ENCODE measurements at places on chromosomes 5 and 9. TPM values are rescaled to one million over a fixed set of nuclear protein-coding genes. Genes with fewer than 3 reads are reported as not detected.

The DTWD2 gene
- 9.9 TPM for total RNA-seq

GRCh38 chr9:127559247-127559680, 52.8 kb upstream of the STXBP1 start:
- no peak for DNase-seq

The CARD9 gene
- 1.5 TPM for total RNA-seq

The CDO1 gene
- 0.55 TPM for total RNA-seq

GRCh38 chr5:111681414-111682120, 75.4 kb downstream of the NREP start:
- no peak for DNase-seq

DNA sequence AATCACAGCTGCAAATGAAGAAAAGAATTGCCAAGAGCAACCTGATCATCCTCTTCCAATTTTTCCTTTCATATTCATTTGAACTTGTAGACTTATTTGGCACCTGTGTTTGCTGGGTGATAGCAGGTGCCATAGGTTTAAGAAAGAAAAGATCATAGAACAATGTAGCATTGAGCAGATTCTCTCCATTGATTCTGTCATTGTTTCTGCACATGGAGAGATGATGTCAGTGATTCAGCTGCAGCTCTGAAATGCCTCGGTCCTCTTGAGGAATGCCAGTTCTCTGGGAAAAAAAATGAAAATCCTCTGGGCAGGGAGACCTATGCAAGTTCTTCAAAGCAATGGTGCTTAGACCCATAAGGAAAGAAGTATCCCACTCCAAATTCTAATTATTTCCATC, 418.1 kb upstream of the KLF4 start:
- DNase-seq = peak; percentile 28

GRCh38 chr9:89352451-89352850, 34.2 kb downstream of the SECISBP2 start:
- DNase-seq = no peak

The AGXT2 gene
- not detected for total RNA-seq

GRCh38 chr5:87277279-87277835, 9.7 kb downstream of the RASA1 start:
- no peak for DNase-seq

DNA sequence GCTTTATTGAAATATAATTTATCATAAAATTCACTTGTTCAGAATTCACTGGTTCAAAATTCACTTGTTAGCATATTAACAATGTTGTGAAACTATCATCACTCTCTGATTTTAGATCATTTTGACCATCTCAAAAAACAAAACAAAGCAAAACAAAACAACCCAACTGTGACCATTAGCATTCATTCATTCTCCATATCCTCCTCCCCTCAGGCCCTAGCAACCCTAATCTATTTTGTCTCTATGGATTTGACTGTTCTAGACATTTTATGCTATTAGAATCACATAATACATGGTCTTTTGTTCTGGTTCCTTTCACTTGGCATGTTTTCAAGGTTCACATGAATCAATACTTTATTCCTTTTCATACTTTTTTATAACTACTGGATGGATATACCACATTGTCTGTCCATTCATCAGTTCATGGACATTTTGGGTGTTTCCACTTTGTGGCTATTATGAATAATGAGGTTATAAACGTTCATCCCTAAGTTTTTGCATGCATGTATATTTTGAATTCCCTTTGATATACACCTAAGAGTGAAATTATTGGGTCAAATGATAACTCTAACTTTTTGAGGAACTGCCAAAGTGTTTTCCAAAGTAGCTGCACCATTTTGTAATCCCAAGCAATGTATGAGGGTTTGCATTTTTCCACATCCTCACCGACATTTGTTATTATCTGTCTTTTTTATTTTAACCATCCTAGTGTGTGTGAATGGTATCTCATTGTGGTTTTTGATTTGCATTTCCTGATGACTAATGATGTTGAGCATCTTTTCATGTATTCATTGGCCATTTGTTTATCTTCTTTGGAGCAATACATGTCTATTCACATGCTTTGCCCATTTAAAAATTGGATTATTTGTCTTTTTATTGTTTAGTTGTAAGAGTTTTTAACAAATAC, 304.1 kb downstream of the SH3GL2 start:
- no peak for DNase-seq

DNA sequence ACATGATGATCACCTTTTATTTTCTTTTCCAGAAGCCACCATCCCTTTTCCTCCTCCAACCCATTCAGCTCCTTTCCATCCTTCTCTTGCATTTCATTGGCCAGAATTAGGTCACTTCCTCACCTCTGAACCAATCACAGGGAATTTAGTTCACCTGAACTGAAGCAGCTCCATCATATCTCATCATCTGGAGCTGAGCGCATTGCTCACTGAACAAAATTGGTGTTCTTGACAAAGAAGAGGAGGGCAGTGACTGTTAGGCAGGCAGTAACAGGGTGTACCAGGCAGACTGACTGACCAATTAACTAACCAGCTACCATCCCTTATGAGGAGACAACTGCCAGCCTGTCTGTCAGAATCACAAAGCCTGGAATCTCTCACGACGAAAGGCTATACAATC, 1.8 kb upstream of the ZNF354A start:
- DNase-seq = no peak

GRCh38 chr5:135173662-135174290, 139.7 kb upstream of the PITX1 start:
- DNase-seq = no peak

DNA sequence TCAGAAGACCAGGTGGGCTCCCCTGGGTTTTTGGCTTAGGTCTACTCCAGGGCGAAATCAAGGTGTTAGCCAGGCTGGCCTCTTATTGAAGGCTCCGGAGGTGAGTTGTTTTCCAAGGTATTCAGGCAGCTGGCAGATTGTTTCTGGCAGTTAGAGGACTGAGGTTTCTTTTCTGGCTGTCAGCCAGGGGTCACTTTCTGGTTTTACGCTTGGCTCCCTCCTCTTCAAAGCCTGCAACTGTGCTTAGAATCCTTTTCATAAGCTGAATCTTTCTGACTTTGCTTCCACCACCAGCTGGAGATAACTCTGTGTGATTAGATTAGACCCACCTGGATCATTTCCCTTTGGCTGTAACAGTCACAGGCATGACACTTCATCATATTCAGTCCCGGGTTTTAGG, 24.6 kb downstream of the RFK start:
- peak; percentile 95 for DNase-seq

GRCh38 chr9:20353931-20354652, 268.2 kb downstream of the MLLT3 start:
- DNase-seq = peak; percentile 58

The OGN gene
- total RNA-seq = not detected

The PCDHB9 gene
- total RNA-seq = 0.17 TPM

DNA sequence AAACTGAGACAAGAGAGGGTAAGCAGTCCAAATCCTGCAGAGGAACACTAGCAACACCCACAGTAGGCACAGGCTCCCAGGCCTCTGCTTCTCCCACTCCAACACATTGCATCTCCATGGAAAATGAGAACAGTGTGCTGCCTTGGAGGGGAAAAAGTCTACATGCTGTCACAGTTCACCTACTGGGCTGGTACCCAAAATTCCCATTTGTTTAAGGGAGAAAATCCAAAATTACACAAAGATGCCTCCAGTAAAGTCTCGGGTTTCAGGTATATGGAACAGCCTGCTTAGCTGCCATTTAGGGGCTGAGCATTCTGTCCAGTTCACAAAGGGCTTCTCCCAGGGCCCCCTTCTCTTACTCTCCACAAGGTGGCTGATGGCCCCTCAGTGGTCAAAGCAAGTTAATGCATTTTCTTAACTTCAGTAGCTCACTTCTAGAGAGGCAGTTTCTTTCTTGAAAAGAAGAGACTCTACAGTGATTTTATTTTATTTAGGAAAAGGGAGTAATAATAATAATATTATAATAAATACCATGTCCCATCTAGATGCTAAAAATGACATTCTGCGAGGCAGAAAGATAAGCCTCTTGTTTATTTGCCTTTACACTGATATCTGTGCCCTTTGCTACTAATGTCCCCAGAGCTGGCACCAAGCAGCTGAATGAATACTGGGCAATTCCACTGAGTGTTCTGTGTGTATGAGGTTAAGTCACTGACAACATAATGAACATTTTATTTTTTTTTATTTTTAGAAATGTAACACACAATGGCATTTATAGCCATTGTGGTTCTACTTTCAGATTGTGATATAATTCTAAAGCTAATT, 89.4 kb downstream of the RGS7BP start:
- DNase-seq = no peak

DNA sequence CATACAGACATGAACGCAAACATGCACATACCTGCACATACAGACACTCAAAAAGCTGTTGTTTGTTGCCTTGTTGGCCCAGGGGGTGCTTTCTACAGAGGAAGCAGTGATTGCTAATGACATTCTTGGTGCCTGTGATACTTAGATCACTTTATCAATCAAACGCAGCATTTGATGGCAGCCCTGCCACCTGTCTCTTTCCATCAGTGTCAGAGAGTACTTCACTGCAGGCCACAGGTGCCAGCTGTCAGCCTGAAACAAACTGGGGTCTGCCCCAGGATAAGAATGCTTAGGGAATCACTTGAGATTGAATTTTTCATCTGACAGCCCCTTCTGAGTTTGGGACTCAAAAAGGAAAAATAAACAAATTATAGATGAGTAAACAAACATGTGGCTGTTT, 388.9 kb upstream of the SGCD start:
- DNase-seq = no peak

The C5orf52 gene
- total RNA-seq = not detected

GRCh38 chr5:95141141-95141540, 143.8 kb downstream of the MCTP1 start:
- DNase-seq = no peak

GRCh38 chr5:6752236-6752635, 39.0 kb downstream of the TENT4A start:
- DNase-seq = no peak

The NDST1 gene
- total RNA-seq = 86.0 TPM

DNA sequence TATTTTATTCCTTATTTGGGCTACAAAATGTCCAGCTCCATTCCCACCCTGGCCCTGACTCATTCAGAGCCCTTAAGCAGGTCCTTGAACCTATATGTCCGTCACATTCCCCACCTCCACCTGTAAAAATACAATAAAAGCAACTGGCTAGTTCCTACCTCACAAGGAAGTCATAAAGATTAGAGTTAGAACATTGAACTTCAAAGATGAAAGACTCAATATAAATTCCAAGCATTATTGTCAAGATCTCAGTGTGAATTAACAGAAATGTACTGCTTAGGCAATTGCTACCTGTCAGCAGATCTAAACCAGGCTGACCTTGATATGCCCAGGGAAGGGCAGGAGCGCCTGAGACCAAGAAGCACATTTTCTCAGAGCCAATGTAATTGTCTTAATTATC, 221.8 kb downstream of the ENC1 start:
- peak; percentile 71 for DNase-seq

GRCh38 chr9:136657974-136658848, 4.5 kb upstream of the EGFL7 start:
- DNase-seq = no peak

DNA sequence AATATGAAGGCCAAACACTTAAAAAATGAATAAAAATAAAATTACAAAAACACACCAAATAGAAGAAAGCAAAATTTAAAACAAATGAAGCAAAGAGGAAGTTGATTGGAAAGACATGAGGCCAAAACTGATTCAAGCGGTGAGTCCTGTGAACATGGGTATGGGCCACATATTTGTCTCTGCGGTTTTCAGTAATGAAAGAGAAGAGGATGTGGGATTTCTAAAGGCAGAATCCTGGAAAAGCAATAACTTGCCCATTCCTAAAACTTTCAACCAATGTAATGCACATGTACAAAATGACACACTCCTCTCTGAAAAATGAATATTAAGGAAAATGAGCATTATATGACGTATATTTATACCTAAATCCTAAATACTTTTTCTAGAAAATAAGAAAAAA, 263.7 kb downstream of the SEMA5A start:
- DNase-seq = no peak

DNA sequence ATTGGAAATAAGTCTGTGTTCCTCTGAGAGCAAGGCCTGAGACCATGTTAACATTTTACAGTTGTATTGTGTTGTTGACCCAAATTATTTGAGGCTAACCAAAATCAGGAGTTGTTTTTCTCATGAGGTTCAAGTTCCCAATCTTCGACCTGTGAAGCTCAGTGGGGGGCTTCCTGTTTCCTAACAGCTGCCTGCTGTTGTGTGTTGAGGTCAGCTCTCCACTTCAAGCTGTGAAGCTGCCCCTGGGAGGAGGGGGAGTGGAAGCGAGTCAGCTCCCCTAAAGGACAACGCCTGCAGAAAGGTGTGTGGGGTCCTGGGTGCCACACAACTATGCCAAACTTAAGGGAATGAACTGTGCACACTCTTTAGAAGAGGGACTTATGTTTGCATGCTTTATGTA, 295.5 kb downstream of the IRX1 start:
- DNase-seq = no peak

The ANGPTL2 gene
- 0.17 TPM for total RNA-seq

GRCh38 chr5:132595624-132596023, 38.8 kb downstream of the RAD50 start:
- no peak for DNase-seq

- DNase-seq = no peak
Observed at GRCh38 chr9:23850242-23850689, 24.2 kb upstream of the ELAVL2 start.

DNA sequence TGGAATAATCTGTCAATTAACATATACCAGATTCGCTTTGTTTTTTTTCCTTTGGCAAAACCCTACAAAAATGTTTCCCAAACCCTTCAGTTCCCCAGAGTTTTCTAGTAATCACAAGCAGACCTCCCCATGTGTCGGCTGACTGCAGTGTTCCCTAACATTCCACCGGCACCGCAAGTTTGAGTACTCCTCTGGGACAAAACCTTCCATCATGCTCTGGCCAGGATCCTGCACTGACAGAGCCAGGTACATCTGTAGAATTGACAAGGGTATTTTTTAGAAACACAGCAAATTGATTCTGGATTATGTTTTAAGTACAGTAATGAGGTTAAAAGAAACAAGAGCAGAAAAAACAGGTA, 174.7 kb downstream of the GAS1 start:
- no peak for DNase-seq

The PCDHA8 gene
- not detected for total RNA-seq

- peak; percentile 42 for DNase-seq
Observed at GRCh38 chr9:15549611-15550010, 3.2 kb upstream of the CCDC171 start.

- peak; percentile 16 for DNase-seq
Observed at GRCh38 chr5:141359790-141360426, at the start of gene PCDHGB2. Gene PCDHGB2 (plus strand): TSS chr5:141359994. CDS start chr5:141360136, 142 bp downstream.

DNA sequence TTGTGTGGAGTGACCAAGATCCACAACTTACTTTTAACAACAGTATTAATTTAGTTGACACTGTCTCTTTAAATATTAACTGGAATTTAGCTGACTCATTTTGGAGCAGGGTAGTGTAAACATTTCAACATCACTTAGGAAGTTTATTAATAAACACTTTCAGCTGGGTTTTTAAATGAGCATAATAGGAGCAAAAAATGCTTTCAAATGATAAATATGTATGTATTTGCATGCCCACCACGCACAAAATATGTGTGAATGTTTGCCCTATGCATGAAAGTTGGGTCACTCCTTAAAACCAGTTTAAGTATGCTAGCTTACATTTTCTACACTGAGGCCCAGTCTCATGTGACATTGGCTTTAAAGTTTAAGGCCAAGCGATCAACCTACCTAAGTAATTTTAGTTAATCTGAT, 2.9 kb downstream of the ZFAND5 start:
- DNase-seq = peak; percentile 80

GRCh38 chr5:14861123-14861765, 10.3 kb downstream of the ANKH start:
- DNase-seq = no peak
